ENCODE measurements at places on chromosomes 11 and 22.

GRCh38 chr22:47369020-47369419 lies 606.6 kb downstream of the TBC1D22A start:
- DNase-seq: no peak

GRCh38 chr11:106208760-106209159 lies 131.3 kb downstream of the AASDHPPT start:
- no peak for DNase-seq

- no peak for DNase-seq
These were observed 4.4 kb downstream of the ALX4 start for GRCh38 chr11:44305470-44306051.

DNA sequence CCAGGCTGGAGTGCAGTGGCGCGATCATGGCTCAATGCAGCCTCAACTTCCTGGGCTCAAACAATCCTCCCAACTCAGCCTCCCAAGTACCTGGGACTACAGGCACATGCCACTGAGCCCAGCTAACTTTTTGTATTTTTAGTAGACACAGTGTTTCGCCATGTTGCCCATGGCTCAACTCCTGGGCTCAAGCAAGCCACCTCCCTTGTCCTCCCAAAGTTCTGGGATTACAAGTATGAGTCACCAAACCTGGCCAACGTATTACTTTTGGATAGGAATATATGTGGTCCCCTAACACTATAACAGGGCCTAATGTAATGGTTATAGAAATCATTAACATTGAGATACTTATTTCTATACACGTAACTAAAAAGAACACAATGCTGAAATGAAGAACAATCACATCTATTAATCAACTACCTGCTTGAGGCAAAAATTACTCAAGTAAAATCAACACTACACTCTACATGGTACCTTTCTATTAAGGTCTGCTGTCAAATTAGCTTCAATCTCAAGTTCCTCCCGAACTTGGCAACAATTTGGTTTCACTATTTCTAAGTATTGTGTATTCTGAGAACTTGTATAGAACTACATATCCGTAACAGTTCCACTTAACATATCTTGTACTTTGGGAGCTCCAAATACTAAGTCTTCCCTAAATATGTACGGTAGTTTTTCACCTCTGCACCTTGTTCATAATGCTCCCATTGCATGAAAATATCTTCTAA lies 124.9 kb downstream of the FCHSD2 start:
- DNase-seq: no peak

DNA sequence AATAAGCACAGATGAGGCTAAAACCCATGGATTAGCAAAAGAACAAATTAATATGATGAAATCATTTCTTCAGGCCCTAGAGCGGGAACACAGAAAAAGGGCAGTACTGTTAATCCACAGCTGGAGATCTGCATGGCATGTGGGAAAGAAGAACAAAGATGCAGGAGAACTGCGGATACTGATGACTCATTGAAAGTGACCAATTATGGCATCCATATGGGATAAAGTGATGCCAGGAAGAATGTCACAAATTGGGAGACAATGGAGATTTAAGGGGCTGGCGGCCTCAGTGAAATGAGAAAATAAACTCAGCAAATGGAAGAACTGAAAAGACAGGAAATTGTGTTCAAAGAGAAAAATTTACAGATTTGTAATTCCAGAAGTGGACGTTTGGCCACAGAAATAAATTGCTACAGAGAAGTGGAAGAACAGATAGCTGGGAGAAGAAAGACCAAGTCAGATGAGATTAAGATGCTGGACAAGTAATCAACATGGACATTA lies 39.4 kb downstream of the SIK3 start:
- no peak for DNase-seq

DNA sequence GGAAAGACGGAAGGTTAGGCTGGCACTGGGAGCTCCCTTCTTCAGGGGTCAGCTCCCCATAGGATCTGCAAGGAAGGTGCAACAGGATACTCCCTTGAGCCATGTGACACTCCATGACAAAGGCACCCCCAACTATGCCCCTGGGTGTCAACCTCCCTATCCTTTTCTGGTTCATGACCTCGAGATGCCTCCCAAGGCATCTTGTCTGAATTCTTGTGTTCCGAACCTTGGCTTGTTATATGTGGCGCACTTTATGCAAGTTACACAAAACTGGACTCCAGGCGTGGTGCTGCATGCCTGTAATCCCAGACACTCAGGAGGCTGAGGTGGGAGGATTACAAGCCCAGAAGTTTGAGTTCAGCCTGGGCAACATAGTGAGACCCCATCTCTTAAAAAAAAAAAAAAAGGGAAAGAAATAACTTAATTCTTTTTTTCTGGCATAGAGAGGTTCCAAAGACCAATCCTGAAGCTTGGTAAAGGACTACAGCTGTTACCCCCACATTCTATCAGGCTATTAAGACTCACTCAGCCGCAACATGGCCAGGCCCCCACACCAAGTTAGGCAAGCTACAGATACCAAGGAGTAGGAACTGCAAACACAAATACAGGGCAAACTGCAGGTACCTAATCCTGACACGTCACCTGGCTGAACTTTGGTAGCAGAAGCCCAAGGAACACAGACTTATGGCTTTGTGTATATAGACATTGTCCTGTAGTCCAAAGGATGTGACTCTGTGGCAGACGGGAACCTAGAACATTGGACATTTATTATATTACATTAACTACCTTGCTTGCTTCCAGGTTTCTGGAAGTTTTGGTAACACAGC lies 1.4 kb downstream of the C11orf24 start:
- no peak for DNase-seq

- no peak for DNase-seq
These were observed 2314.1 kb downstream of the LRRC4C start for GRCh38 chr11:39145346-39145745.

All from glomerular endothelial cell (primary cell).